ENCODE measurements at places on chromosomes 4 and X.
A peak's percentile ranks its signal among the peaks of the same experiment; 100 is the strongest.

GRCh38 chr4:30945586-30945985 lies 225.4 kb downstream of the PCDH7 start:
- DNase-seq: no peak

DNA sequence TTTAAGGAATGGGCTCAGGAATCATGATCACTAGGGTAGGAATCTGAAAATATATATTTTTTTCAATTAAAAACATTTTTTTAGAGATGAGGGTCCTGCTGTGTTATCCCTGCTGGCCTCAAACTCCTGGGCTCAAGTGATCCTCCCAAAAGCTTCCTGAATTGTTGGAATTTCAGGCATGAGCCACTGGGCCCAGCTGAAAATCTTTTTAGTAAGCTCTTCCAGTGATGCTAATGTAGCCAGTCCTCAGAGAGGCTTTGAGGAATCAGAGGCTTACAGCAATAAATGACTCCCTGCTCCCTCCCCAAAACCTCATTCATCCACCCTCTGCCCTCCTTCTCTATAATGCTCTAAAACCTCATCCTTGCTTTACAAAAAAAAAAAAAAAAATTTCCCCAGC lies 129.5 kb downstream of the ZIC3 start:
- no peak for DNase-seq

DNA sequence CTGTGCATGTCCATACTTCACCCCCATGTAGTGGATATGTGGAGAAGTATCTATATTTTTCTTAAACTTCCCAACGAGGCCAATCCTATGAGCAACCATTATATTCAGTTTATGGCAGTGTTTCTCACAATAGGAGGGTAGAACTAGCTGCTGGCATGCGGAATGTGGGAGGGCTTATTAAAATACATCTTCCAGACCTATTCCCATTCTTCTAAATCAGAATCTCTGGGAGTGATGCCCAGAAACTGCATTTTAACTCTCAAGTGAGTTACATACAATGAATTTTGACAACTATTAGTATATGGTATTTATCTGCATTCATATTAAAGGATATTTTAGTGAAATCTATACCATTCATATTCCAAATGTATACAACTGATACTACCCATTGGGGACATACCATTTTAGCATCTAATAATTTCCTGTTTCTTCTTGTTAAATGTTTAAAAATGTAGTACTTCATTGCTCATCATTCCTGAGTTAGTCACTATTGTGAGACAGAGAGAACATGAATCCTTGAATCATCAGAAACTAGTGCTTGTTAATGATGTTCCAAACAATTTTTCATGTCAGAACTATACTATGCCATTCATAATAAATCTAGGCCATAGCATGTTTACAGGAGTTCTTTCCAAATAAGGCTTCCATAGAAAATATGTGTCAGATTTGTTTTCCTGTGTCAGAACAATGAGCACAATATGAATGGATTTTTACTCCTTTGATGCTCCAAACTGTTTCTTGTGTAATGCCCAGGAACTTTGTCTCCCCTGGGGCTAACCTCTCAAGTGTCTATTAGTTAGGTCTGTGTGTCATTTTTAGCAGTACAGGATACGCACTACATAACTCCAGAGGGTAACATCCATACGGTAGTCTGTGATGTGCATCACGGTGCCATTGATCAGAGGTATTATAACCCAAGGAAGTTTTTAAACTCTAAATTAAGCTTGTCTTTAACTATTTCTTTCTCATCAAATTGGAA lies 198.8 kb upstream of the BMP3 start:
- DNase-seq: peak; percentile 62

DNA sequence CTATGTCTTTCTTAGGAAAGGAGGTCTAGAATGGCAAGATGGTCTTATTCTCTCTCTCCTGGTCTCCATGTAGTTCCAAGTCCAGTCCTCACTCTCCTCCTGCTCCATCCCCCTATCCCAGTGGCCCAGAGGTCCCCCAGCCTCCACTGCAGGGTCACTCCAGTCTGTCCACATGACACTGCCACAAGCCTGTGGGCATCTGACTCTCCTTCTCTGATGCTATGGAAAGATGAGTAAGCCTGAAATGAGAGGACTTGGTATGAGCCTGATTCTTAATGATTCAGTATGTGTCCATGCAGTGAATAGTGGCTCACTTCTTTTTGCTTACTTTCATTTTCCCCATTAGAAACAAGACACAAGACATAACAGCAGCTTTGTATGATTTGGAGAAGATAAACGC lies 516.8 kb upstream of the ADGRL3 start:
- DNase-seq: no peak

DNA sequence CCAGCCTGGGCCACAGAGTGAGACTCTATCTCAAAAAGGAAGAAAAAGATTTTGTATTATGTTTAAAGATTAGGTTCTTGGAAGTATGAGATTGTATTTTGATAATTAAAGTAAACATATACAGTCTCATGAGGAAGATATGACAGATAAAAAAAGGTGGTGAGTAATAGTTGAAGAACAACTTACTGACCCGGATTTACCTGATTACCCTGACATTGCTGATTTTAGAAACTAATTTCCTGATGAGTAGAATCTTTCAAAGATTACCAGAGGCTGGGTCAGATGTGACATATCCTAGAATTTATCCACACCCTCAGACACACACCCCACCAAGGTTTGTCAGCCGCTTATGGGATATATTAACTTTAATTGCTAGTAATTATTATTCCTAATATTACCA lies 9.5 kb downstream of the CDKL5 start:
- no peak for DNase-seq

All from LHCN-M2 (cell line).